ENCODE measurements at places on chromosomes 6 and 20.

DNA sequence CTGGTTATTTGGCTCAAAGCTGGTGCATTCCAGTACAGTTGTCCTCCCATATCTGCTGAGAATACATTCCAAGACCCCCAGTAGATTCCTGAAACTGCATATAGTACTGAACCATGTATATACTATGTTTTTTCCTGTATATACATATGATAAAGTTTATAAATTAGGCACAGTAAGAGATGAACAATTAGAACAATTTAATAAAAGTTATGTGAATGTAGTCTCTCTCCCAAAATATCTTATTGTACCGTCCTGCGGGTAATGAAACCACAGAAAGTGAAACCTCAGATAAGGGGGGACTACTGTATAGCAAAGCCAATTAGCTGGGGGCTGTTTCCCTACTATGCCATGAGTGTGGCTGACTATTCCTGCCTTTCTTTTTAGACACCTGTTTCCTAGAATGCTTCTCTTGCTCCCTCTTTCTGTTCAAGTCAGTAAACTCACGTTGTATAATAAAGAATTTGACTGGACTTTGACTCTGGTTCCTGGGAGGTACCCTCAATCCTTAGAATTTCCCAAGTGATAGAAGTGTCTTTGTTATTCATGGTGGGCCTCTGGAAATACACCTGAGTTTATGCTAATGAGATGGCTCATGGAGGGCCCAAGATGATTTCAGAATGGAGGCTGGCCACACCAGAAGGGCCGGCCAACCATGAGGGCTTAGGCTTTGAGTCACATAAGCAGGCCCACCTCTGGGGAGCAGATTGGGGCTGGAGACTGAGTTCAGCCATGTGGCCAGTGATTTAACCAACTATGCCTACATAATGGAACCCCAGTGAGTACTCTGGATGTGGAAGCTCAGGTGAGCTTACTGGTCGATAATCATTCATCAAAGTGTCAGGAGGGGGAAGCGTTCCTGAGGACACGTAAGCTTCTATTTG lies 689 bp upstream of the BLOC1S5 start:
- no peak for DNase-seq

DNA sequence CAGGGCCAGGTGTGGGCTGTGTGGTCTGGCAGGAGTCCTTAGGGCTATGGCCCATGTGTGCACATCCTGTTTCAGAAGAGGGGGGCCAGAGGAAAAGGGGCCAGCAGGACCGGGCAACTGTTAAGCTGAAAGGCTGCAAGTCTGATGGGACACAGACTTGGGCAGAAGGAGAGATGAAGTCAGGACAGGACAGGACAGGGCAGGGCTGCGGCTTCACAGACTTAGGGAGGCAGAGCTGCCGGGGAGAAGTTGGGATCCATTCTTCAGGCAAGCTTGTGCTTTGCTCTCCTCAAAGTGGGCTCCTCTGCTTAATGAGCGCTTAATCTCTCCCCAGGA lies 28.7 kb downstream of the MOCS1 start:
- no peak for DNase-seq

DNA sequence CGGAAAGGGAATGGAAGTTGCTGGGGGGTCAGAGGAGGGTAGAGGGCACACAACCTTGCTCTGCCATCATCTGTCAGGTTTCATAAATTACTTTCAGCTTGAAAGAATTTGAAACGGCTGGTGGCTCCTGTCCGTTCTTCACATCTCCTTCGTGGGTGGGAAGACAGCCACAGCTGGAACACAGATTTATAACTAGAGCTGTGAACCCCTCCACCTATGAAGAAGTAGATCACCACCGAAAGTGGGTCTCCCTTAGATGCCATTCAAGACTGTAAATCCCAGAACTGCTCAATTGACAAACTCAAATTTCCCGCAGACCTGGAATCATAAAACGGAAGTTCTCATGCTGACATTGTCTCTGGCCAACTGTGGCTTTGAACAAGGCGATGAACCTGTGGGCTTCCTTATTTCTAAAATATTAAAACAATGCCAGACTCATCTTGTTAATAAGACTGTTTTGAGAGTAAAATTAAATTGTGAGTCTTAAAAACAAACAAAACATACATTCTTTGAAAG lies 65.3 kb downstream of the BTBD3 start:
- no peak for DNase-seq

DNA sequence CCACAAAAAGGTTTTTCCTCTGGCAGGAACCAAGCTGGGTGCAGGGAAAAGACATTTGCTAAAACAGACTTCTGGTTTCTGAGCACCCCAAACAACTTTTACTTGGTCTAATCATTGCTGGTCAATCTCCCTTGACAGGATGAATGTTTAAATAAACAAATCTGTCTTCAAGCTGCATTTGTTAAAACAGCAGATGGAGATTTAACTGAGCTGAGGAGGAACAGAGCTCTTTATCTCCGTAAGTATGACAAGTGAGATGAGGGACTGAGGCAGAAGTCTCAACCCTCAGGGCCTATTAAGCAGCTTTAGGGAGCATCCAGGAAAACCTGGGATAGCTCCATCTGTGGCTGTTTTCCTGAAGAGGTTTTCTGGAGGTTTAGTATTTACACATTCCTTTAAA lies 40.6 kb downstream of the NINL start:
- DNase-seq = no peak

DNA sequence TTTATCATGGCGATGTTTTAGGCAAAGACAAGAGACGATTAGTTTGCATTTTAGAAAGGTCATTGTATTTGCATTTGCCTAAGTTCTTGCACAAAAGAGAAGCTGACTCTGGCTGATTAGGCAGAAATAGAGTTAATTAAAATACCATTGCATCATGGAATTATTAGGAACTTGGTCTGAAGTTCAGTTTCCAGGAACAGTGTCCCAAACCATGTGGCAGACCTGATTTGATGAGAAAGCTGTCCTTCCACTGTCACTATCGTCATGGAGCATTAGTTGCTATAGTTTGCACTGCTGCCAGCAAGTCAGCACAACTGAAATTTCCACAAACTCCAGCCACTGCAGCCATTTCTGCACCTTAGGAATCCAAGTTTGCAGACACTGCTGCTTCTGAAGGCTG lies 24.3 kb upstream of the MCUR1 start:
- no peak for DNase-seq

Data from BJ (cell line).